ENCODE measurements at places on chromosomes 12 and 14.

DNA sequence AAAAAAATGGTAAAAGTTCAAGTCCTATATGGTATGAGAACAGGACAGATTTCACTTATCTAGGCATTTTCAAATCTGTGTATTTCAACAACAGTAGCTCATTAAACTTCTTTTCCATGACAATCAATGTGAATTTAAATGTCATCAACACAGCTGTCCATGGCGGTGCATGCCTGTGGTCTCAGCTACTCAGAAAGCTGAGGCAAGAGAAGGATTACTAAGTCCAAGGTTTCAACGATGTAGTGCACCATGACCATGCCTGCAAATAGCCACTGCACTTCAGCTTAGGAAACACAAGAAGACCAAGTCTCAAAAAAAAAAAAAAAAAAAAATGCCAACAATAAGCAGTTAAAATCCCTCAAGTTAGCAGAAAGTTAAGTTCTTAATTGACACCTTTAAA lies 214.6 kb downstream of the C12orf50 start:
- no peak for DNase-seq

- DNase-seq = no peak
Measured at GRCh38 chr12:83168751-83169150, 482.0 kb downstream of the TMTC2 start.

- no peak for DNase-seq
Measured at GRCh38 chr12:34097213-34097612, 74.9 kb downstream of the ALG10 start.

- DNase-seq = no peak
Measured at GRCh38 chr14:49959822-49960408, 67.0 kb downstream of the ARF6 start.

- DNase-seq = no peak
Measured at GRCh38 chr12:127559349-127560040, 707.5 kb upstream of the TMEM132C start.

- no peak for DNase-seq
Measured at GRCh38 chr12:100554608-100555077, 18.8 kb upstream of the GAS2L3 start.

DNA sequence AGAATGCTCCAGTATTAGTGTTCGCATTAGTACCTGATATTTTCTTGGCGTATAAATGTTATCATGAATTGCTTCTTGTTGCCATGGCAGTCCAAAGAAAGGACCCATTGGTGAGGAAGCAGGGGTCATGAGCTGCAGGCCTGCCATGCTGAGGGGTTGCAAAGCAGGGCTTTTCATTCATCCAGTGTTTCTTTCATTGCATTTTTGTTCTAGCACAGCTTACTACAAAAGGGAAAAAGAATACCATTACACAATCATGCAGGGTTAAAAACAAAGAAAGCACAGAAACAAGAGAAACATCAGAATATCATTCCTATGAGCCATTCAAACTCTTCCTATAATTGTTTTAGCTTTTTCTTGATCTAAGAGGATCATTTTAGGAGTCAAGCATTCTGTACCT lies 24.0 kb downstream of the DICER1 start:
- no peak for DNase-seq

DNA sequence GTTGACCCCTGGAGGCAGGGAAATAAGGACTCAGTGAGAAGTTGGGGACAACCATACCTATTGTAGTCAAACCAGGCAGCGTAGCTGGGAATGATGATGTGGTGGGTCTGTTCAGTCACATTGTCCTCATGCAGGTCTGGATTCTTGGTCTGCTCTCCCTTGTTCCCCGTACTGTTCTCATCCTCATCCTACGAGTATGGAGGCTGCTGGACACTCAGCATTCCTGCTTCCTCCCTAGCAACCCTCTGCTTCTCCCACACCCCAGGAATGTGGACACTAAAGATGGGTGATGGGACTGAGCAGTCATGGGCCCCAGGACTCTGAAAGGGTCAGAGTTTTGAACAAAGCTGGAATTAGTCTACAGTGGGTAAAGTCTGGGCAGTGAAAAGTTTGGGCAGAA lies 10.9 kb downstream of the SMARCC2 start:
- DNase-seq = no peak

- DNase-seq = no peak
Measured at GRCh38 chr14:90384543-90384911, 12.3 kb upstream of the CALM1 start.

- no peak for DNase-seq
Measured at GRCh38 chr12:30164382-30165318, 380.9 kb upstream of the TMTC1 start.

DNA sequence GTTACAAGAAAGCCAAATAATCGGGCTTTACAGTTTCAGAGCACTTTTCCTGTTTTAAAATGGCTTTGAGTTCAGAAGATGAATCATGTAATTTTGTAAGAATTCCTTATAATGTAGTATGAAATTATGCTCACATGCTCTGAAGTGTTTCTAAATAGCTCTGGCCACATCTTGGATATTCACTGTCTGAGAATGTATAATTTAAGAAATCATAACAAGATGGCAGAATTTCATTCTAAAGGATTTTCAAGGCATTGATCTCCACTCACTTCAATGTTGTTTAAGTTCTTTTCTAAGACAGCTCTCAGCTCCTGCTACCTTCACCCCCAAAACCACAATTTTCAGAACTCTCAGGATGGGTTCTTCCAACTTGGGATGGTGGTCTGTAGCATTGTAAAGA lies 180.1 kb downstream of the DACT1 start:
- DNase-seq = no peak

GRCh38 chr14:66037361-66037760 lies 448.8 kb upstream of the CCDC196 start:
- DNase-seq = no peak

GRCh38 chr12:105507311-105508038 lies 177.0 kb downstream of the C12orf75 start:
- DNase-seq = no peak

DNA sequence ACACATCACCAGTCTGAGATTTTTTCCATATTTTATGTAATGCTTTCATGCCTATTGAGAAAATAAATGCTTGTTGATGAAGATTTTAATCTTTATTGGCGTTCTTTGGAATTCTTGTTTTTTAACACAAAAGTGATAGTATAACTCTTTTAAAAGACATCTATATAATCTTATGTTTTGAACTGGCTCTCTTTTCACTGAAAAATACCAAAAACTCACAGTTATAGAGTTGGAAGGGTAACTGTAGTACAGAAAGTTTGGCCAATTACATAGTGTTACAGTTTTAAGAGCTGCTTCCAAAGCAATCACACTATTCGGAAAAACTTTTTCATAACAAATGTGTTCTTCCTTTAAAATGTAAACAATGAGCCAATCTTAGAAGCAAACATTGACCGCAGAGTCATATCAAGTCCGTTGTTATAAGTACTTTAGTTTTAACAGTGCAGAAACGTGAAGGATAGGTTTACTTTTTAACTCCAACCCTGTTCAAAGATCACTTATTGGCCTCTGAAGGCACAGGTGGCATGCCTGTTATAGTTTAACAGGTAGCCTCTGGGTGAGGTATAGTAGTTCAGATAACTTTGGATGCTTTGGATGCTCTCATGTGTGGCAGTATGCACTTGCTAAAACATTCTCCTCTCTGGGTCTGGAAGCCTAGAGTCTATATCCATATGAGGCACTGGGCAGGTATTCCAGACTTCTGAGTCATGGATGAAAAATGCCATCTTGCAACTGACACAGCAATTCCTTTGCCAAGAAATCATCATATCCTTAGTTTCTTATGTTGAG lies 12.1 kb upstream of the NTN4 start:
- DNase-seq = no peak

DNA sequence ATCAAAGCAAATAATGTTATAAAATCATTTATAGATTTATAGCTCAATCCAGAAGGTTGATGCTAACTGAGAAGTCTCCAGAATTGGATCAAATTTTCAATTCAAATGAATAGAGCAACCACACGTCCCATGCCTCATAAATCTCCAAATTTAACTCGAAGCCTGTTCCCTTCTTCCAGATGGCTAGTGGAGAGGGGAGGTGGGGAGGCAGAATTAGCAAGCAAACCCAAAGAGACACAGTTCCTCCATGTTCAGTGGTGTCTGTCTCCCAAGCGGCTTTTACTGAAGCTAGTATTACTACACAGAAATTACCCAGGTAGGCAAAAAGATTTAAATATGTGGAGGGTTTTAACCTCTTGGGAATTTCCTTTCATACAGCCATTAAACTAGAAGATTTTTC lies 65.8 kb downstream of the DUSP6 start:
- DNase-seq = no peak

GRCh38 chr14:95163132-95163531 lies 5.8 kb upstream of the DICER1 start:
- DNase-seq = no peak

DNA sequence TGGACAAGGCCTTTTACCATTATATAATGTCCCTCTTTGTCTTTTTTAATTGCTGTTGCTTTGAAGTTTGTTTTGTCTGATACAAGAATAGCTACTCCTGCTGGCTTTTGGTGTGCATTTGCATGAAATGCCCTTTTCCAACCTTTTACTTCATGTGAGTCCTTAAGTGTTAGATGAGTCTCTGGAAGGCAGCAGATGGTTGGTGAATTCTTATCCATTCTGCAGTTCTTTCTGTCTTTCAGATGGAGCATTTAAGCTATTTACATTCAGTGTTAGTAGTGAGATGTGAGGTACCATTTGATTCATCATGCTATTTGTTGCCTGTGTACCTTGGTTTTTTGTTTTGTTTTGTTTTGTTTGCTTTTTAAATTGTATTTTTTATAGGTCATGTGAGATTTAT lies 208.3 kb downstream of the GPHN start:
- no peak for DNase-seq

DNA sequence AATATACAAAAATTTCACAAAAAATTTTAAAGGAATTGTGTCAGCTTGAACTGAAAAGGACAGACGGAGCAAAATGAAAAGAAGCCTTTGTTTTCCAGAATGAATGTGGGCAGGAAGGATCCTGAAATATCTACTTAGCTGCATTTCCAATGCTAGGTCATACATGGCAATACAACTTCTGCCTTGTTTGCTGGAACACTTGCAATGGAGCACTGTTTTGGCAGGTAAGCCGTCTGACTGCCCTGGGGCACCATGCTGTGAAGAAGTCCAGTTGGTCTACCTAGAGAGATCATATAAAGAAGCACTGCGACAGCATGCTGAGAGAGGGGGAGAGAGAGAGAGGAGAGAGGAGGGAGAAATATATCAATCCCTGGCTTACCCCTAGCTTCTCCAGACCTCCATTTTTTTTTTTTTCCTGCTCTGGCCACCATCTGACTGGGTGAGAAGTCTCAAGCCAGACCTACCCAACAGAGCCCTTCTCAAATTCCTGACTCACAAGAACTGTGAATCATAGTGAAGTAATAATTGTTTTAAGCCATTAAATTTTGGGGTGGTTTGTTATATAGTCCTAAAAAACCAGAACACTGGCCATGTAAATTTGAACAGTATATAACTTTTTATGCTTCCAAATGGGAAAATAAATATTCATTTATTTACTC lies 97.1 kb upstream of the PRICKLE1 start:
- no peak for DNase-seq

DNA sequence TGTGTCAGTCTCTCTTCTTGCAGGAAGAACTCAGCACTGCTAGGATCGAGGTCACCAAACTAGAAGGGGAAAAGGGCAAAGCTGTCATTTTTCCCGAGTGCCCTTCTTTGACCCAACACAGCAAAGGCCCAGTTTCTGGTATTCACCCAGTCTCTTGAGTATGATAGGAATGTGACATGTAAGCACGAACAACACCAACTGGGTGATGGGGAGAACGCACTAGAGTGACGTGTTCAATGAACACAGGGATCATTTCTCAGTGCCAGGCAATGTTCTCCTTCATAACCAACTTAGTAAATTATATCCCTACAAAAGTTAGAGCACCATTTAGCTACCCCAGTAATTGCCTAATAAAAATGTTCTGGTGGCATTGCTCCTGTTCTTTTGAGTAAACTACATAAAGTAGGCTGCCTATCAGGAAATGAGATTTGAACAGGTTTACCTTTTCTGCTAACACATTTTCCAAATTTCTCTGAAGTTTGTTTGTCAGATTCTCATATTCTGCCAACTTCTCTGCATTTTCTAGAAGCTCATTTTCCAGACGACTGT lies 64.5 kb downstream of the NIN start:
- DNase-seq = no peak

DNA sequence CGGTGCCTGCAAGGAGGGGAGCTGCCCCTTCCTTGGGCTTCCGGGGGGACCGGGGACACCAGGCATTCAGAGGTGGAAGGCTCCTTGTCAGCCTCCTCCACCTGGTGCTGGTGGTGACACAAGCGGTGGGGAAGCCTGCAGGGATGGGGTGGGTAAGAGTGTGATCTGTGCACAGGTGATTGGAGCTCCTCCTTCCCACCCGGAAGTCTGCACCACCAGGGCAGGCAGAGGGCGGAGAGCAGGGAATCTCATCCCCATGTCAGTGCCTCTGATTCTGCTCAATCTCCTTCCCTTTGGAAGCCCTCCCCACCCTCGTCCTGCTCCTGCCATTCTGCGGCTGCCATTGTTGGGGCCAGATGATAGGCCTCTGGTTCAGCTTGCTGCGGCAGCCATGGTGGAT lies 238.1 kb upstream of the CRY1 start:
- no peak for DNase-seq

GRCh38 chr12:116346222-116346621 lies 68.7 kb upstream of the MED13L start:
- DNase-seq = no peak

DNA sequence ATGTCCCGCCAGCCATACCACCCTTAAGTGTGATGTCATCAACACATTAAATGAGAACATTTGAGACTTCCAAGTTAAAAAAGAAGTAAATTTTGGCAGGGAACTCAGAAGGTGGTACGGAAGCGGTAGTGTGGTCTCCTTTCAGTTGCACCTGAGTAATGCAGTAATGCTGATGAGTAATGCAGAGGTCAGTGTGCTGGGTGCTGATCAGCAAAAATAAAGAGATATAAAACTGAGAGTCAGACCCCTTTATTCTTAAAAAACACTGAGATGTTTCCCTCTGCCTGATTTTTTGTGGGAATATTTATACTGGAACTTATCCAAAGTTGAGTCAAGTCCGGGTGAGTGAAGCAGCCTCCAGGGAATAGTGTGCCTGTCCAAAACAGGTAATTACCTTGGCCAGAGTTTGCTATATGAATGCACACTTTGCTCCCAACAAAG lies 370.6 kb upstream of the PRICKLE1 start:
- no peak for DNase-seq

- no peak for DNase-seq
Measured at GRCh38 chr12:16347391-16348298, at the start of gene MGST1. TSS of gene MGST1 (plus strand) at chr12:16347645. CDS start at chr12:16354253, 6,608 bp downstream.

DNA sequence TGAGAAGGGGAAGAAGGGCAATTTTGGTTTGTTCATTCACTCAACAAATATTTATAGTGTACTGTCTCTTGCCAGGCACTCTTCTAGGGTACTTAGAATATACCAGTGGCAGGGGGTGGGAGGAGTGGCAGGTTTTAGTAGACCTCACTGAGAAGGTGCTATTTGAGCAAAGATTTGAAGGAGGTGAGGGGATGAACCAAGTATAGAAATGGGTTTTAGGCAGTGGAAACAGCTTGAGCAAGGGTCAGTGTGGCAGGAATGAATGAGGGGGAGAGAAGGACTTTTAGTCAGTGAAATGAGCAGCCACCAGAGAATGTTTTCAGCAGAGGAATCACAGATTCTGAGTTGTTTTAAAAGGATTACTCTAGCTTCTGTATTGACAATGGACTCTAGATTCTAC lies 2.3 kb downstream of the PRIM1 start:
- no peak for DNase-seq

- peak; percentile 1 for DNase-seq
Measured at GRCh38 chr12:54251667-54252284, 28.1 kb downstream of the CBX5 start.

GRCh38 chr12:56013482-56013881 lies 7.4 kb upstream of the IKZF4 start:
- DNase-seq = no peak
